ENCODE measurements at places on chromosomes 2 and 18.

GRCh38 chr18:32442575-32442974, 28.1 kb downstream of the GAREM1 start:
- DNase-seq = no peak

DNA sequence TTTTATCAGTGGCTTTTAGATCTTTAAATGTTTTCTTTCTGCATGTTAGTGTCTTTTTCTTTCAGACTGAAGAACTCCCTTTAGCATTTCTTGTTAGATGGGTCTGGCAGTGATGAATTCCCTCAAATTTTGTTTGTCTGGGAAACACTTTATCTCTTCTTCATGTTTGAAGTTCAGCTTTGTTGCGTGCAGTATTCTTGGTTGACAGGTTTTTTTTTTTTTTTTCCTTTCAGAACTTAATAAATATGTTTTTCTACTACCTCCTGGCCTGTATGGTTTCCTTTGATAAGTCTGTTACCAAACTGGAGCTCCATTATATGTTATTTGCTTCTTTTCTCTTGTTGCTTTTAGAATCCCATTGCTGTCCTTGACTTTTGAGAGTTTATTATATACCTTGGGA, 89.8 kb upstream of the ACKR3 start:
- DNase-seq = no peak

GRCh38 chr2:176237456-176237855, 31.8 kb upstream of the MTX2 start:
- DNase-seq = no peak

- no peak for DNase-seq
Measured at GRCh38 chr2:42809819-42810120, 17.4 kb upstream of the HAAO start.

DNA sequence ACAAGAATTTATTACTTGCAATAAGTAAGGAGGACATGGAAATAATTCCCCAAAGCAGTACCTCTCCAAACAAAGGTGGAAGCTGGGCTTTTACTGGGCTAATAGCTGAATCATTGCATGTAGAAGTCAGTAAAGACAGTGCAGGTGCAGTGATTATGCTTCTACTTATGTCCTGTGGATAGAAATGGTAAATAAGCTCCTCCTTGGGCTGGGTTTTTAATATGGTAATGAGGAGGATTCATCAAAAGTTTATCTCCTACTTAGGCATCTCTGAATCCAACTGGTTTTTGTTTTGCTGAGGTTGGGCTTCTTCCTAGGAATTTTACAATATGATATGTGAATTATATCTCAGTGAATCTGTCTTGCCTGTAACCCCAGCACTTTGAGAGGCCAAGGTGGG, 297.4 kb upstream of the MC4R start:
- no peak for DNase-seq

- DNase-seq = no peak
Measured at GRCh38 chr2:31148514-31148913, 10.3 kb upstream of the GALNT14 start.

DNA sequence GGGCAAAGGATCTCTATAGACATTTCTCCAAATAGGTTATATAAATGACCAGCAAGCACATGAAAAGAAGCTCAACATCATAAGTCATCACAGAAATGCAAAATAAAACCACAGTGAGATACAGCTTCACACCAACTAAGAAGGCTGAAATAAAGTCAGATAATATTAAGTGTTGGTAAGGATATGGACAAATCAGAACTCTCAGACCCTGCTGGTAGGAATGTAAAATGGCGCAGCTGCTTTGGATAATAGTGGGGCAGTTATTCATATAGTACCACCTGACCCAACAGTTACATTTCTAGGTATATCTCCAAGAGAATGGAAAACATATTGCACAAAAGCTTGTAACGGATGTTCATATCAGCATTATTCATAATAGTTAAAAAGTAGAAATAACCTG, 14.0 kb downstream of the EPB41L5 start:
- DNase-seq = no peak

GRCh38 chr2:166090908-166091307, 36.9 kb downstream of the SCN1A start:
- DNase-seq = no peak

GRCh38 chr2:43340945-43341356, 114.5 kb upstream of the ZFP36L2 start:
- no peak for DNase-seq

DNA sequence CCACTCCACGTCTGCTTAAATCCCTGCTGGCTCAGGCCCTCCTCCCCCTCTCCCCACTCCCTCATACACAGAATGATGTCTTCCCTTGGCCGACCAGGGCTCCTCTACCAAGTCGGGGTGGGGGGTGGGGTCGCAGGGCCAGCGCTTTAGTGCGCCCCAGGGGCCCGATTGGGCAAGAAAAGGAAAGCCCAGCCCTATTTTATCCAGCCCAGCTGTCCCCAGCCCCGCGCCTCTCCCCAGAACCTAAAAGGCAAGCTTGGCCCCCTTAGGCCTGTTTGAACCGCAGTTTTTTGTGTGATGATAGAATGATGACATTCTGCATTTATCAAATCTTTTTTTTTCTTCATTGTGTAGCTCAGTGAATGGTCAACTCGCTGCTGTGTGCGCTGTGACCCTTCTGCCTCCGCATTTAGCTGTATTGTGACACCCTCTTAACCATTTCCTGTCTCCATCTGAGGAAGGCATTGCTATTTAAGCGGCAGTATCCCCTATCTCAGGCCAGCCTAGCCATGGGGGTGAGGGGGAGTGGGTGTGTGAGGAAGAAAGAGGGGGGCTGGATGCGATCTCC, 231.4 kb downstream of the HAUS1 start:
- DNase-seq = peak; percentile 9

- no peak for DNase-seq
Measured at GRCh38 chr2:12652723-12653122, 64.0 kb upstream of the TRIB2 start.

- no peak for DNase-seq
Measured at GRCh38 chr18:39230086-39230803, 1664.6 kb upstream of the CELF4 start.

- DNase-seq = no peak
Measured at GRCh38 chr18:56107821-56108477, 520.0 kb upstream of the TCF4 start.

GRCh38 chr2:191352536-191352935, 107.3 kb downstream of the MYO1B start:
- DNase-seq = no peak

- DNase-seq = no peak
Measured at GRCh38 chr2:98580656-98581284, 27.5 kb downstream of the COA5 start.

DNA sequence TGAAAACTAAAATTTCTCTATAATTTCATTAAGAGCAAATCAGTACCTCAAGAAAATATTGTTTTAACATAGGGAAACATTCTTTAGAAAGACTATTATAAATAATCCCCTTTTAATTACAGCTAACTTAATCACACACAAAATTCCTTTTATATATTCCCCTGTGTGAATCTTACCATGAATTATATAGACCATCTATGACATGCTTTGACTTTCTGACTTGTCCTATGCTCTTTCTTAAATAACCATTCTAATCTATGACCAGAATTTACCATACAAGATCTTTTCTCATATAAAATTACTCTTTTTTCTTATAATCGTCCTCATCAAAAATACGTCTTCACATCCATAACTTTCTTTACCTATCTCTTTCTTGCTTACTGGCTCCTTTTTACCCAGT, 824.2 kb upstream of the FAM98A start:
- DNase-seq = no peak

DNA sequence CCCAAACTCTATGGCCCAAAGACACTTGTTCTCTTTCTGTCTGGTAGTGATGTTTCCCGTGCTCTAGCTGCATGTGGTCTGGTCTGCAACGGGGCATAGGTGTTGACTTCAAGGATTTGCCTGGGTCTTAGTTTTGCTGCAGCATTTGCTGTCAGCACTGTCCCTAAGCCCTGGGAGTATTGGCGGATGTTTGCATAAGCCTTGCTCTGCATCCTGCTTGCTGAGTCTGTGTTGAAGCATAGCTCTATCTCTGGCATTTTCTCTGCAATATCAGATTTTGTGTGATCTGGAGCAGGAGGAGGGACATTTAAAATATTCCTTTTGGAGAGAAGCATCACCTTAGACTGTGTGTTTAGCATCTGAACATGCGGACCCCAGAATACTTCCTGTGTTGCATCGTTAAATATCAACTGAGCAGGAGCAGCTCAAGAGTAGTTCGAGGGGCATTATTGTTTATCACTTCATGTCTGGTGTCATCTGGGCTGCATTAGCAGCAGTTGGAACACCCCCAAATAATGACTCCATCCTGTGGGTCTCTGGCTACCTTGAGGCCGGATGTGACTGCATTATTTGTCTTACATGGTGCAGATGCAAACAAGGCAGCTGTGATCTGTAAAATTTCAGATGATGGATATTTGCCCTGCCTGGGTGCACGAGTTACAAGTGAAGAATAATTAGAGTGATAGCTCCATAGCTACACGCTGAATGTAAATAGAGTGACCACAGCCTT, 231.7 kb downstream of the TRIB2 start:
- DNase-seq = no peak

GRCh38 chr2:121088251-121089165, 196.5 kb downstream of the TFCP2L1 start:
- peak; percentile 85 for DNase-seq

DNA sequence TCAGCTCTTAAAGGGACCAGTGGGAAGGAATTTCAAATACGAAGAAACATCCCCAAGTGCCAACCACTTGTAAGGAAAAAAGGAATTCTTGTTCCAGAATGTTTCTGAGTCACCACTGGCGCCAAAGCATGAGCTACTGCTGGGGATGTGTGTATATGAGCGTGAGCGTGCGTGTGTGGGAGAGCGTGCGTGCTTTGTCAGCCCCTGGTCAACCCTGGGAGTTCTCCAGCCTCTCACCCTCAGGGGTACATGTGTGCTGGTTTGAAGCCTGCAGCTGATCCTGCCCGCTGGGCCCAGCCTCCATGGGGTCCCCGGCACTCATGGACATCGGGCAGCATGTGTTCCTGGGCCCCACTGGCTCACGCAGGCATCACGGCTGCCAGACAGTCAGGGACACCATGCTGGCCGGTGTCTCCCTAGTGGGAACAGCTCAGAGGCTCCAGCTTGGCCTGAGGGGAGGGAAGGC, 17.1 kb downstream of the HS6ST1 start:
- DNase-seq = no peak

- no peak for DNase-seq
Measured at GRCh38 chr18:41753826-41754225, 201.2 kb upstream of the PIK3C3 start.

- no peak for DNase-seq
Measured at GRCh38 chr2:3539836-3540235, 18.3 kb downstream of the RNASEH1 start.

- DNase-seq = no peak
Measured at GRCh38 chr2:191864628-191865374, 17.9 kb upstream of the CAVIN2 start.

DNA sequence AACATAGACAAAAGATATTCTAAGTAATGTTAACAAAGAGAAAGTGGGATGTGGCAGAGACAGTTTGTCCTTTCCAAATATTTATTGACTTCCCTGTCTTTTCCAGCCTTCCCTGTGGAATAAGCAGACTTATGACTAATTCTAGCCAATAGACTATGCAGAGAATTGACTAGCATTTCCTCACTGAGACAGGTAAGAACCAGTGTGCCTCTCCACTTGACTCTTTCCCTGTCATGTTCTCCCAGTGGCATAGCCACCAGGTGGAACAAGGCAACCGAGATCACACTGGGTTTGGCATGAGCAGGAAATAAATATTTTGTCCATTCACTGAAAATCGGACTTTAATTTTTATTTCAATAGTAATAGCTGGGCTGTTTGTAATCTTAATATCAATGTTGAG, 168.1 kb upstream of the CTAGE1 start:
- DNase-seq = no peak

DNA sequence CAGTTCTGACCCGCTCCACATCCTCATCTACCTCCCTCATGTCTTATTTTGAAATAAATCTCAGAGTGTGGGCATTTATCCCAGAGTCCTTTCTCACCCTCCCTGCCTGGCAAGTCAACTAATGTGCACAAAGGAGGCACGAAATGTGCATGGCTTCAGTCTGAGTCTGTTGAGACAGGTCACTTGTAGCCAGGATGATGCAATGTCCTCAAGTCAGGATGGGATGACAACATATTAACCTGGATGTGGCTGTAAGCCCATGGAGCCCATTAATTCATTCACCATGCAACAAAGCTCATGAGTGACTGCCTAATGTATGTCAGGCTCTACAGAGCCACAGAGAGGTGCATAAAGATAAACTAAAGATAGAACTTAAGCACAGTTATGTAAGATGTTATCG, 34.5 kb downstream of the KCNG3 start:
- DNase-seq = no peak

DNA sequence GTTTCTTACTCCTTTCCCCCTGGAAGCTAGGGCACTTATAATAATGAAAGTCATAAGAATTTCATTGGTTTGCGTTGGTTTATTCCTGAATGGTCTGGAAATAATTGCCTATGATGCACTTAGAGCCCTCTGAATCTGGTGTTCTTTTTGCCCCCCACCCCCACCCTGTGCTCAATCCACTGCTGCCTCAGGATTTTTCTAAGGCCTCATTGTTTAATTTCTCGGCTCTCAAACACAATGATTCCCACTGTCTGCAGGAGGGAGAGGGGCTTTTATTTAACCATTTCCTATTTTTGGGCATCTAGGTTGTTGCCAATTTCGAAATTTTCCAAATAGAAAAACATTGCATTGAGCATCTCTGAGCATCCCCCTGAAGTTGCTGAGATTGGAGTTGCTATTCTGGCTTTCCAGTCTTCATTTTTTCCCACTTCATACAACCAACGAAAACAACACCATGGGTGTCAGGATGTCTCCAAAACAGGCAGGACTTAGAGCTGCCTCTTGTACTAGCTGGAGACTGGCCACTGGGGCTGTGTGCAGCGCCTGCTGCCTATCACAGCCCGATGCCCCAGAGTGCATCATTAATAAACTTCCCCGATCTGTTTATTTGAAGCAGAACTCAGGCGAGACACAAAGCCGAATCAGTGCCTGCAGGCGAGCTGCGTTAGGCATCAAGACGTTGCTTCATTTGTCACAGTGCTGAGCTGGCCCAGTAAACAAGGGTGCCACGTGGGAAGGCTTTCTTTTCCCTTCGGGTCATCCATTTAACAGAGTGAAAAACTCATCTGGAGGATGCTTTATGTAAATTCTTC, 1.8 kb upstream of the PCARE start:
- no peak for DNase-seq

DNA sequence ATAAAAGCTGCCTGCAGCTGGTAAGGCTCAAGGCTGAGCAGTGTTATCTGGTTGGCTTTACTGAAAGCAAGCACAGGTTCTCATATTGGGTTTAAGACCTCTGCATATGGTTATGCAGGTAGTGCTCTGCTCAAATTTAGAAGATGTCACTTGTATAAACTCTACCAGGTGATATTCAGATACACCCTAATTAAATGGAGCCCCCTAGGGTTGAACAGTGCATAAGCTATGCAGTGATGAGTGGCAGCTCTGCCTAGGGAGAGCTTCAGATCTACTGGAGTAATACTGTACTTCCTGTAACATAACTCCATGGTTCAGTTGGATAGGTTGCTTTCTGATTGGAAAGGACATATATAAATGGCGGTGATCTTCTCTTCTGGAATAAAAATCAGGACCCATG, 222.7 kb downstream of the CYRIA start:
- no peak for DNase-seq

- no peak for DNase-seq
Measured at GRCh38 chr2:9807056-9807455, 36.2 kb upstream of the TAF1B start.

- no peak for DNase-seq
Measured at GRCh38 chr2:159555651-159556392, 60.5 kb downstream of the BAZ2B start.
